ENCODE measurements at places on chromosomes 7 and 10. TPM values are rescaled to one million over a fixed set of nuclear protein-coding genes. Genes with fewer than 3 reads are reported as not detected.

GRCh38 chr10:95832216-95833041 lies 75.3 kb upstream of the CC2D2B start:
- H3K27me3 ChIP-seq: no peaks in the 10 kb centered on the region
- H3K4me1 ChIP-seq: peaks cover 12% of the 10 kb centered on the region
- H3K4me3 ChIP-seq: no peak overlapping the region
- DNase-seq: peak; percentile 1
- peak overlapping the region; percentile 43 for H3K27ac ChIP-seq

Gene DEPP1
- total RNA-seq: not detected

Gene ATG9B
- 4.2 TPM for total RNA-seq

Gene HOXA9
- not detected for total RNA-seq
